Ureter (tissue), 1 donor: ENCODE measurements at places on chromosomes 11 and 22. TPM values are rescaled to one million over a fixed set of nuclear protein-coding genes. Genes with fewer than 3 reads are reported as not detected.

The RAG2 gene
- not detected for total RNA-seq

The PAMR1 gene
- 14.7 TPM for total RNA-seq

The VSIG2 gene
- 215 TPM for total RNA-seq

The SLN gene
- 0.57 TPM for total RNA-seq

The CCDC179 gene
- total RNA-seq, result not detected

The TST gene
- 53.4 TPM for total RNA-seq

The APOL5 gene
- not detected for total RNA-seq

The CASTOR1 gene
- total RNA-seq, result 17.5 TPM

The C22orf23 gene
- total RNA-seq, result not detected

The PRAME gene
- total RNA-seq, result not detected

The SLC43A1 gene
- total RNA-seq, result 10.4 TPM

The FAM111B gene
- total RNA-seq, result 1.0 TPM

The B3GAT3 gene
- total RNA-seq, result 50.7 TPM

The ANKRD13D gene
- 110 TPM for total RNA-seq

The PARVB gene
- 24.4 TPM for total RNA-seq

The TLCD5 gene
- 5.6 TPM for total RNA-seq

The SLC6A5 gene
- not detected for total RNA-seq

The ZP1 gene
- not detected for total RNA-seq

The SMIM35 gene
- total RNA-seq, result 0.13 TPM

The PRR5L gene
- 32.9 TPM for total RNA-seq

The FAM227A gene
- 6.1 TPM for total RNA-seq

The OR56A1 gene
- 0.05 TPM for total RNA-seq

The KCNJ5 gene
- 0.94 TPM for total RNA-seq

The TP53AIP1 gene
- 0.49 TPM for total RNA-seq

The MGAT3 gene
- 12.9 TPM for total RNA-seq

The VPREB1 gene
- not detected for total RNA-seq

The DBX1 gene
- not detected for total RNA-seq

The OR8G1 gene
- total RNA-seq, result not detected

The VWCE gene
- 4.1 TPM for total RNA-seq

The TMEM191C gene
- total RNA-seq, result 0.31 TPM

The TSSK2 gene
- not detected for total RNA-seq

The ZNF214 gene
- total RNA-seq, result 4.3 TPM
